ENCODE measurements at places on chromosomes 3 and 15. TPM values are rescaled to one million over a fixed set of nuclear protein-coding genes. Genes with fewer than 3 reads are reported as not detected.

SLC9C1 gene
- total RNA-seq: not detected

TRPM1 gene
- not detected for total RNA-seq

RHOV gene
- total RNA-seq: 0.16 TPM

TUSC7 gene
- not detected for total RNA-seq

CCR5 gene
- total RNA-seq: not detected

ANKUB1 gene
- total RNA-seq: not detected

RAD51 gene
- total RNA-seq: 3.7 TPM

CELF6 gene
- 0.13 TPM for total RNA-seq

SIDT1 gene
- not detected for total RNA-seq

HCLS1 gene
- total RNA-seq: 0.49 TPM

VEPH1 gene
- total RNA-seq: 14.8 TPM

MOBP gene
- not detected for total RNA-seq

DNAJA4 gene
- total RNA-seq: 3.0 TPM

TNFAIP8L3 gene
- 0.98 TPM for total RNA-seq

GPR62 gene
- 0.49 TPM for total RNA-seq

TTC23 gene
- total RNA-seq: 21.0 TPM

CHRM5 gene
- not detected for total RNA-seq

FAM227B gene
- total RNA-seq: 1.1 TPM

DPPA2 gene
- total RNA-seq: not detected
